ENCODE measurements at places on chromosomes 4 and X.

- DNase-seq = no peak
Measured at GRCh38 chr4:76235407-76235806, 16.1 kb upstream of the FAM47E start.

GRCh38 chr4:88382621-88383020 lies 4.0 kb downstream of the HERC6 start:
- DNase-seq = no peak

- DNase-seq = no peak
Measured at GRCh38 chrX:115021121-115021520, 3.7 kb upstream of the IL13RA2 start.

- DNase-seq = peak; percentile 16
Measured at GRCh38 chrX:45009371-45010000, 136.5 kb downstream of the KDM6A start.

- DNase-seq = peak; percentile 28
Measured at GRCh38 chr4:138982754-138983153, 32.8 kb upstream of the NOCT start.

DNA sequence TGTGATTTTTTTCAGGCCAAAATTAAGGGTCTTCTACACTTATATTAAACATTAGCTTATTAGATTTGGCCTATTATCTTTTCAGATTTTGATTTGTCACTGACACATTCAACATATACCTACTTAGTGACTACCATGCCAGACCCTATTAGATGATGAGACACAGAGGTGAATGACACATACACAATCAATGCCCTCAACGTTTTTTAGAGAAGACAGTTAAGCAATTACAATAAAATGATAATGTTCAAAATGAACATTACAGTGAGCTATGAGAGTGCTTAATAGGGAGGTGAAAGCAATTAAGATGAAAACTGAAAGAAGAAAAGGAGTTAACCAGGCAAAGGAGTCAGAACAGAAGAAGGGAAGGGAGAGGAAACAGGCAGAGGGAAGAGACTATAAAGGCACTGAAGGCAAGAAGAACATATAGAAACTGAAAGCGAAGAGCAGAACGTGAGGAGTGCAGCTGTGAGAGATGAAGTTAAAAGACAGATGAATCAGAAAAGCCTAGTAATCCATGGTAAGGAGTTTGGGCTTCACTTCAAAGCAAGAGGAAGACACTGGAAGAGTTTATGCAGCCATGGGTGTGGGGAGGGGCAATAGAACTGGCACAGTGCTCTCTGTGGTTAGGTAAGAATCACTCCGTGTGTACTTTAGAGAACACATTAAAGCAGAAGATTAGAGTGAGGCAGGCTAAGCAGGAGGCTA lies 119.0 kb downstream of the REELD1 start:
- peak; percentile 51 for DNase-seq

- peak; percentile 88 for DNase-seq
Measured at GRCh38 chr4:76809594-76810305, 88.2 kb downstream of the SOWAHB start.

Measured in foreskin fibroblast (primary cell).